LHCN-M2 (cell line): ENCODE measurements at places on chromosomes 1 and 21. TPM values are rescaled to one million over a fixed set of nuclear protein-coding genes. Genes with fewer than 3 reads are reported as not detected.

The SLAMF7 gene
- not detected in 2 replicates for total RNA-seq

DNA sequence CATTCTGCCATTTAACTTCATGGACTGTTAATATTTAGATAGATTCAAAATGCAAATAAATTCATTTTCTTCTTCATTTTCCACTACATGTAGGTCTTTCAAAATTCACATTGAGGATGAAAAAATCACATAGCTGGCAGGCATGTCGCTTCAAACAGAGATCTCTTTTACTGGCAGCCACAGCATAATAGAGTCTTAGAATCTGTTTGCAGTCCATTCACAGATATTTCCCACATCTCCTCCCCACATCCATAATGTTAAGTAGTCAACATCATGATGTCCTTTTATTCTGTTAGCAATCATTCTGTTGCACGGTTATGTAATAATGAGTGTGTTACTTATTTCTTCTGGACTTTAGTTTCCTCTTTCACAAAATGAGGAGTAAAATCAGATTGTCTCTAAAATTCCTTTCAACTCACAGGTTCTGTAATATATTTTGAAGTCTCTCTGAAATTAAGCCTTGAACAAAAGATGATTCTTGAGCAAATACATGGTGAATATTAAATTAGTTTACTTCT is 257.5 kb upstream of the SNX7 start:
- DNase-seq: no peak

- DNase-seq: no peak
These were observed 3.4 kb upstream of the TRIM11 start for GRCh38 chr1:228410015-228410414.

DNA sequence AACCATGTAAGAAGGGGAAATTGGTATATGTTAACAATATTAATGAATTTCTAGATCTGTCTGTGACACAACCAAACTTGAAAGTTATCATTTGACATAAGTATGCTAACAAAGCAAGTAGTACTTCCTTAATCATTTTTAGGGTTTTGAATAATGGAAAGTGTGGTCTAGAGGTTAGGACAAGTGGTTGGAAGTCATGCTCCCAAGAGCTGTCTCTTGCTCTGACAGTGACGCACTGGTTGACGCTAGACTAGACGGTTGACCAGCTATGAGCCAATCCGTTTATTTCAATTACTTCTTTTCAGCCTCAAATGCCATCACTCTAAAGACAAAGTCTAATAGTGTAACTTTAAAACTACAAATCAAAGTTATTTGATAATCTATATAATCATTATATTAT is 20.7 kb upstream of the RGS1 start:
- DNase-seq: no peak

The ATP1A4 gene
- not detected in 2 replicates for total RNA-seq
